ENCODE measurements at places on chromosomes 7 and 10. TPM values are rescaled to one million over a fixed set of nuclear protein-coding genes. Genes with fewer than 3 reads are reported as not detected.

DNA sequence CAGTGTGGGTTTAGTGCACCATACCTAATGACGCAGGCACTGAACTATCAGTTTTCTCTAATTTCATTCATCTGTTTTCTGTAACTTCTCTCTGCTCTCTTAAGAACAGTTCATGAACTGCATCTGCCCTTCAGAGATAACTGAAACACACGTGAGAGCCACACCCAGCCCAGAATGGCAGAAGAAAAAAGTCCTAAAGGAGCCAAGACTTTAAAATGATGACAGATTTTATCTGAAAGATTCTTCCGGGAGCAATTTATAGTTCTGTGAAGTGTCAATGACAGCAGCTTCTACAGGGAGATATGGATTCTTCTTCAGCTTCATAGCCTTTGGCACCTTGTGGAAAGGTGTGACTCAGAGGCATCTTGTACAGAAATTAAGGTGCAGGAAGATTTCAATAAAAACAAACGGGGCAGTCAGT is 211.5 kb upstream of the SLC26A5 start:
- no peak for DNase-seq

The FLNC gene
- 15.0 TPM for total RNA-seq

- DNase-seq: no peak
These were observed 335.1 kb downstream of the ADARB2 start for GRCh38 chr10:1402016-1402770.

The RAB19 gene
- total RNA-seq: 7.3 TPM

GRCh38 chr10:5604961-5605360 is 61.4 kb downstream of the ASB13 start:
- DNase-seq: peak; percentile 32

The CALHM1 gene
- total RNA-seq: not detected

DNA sequence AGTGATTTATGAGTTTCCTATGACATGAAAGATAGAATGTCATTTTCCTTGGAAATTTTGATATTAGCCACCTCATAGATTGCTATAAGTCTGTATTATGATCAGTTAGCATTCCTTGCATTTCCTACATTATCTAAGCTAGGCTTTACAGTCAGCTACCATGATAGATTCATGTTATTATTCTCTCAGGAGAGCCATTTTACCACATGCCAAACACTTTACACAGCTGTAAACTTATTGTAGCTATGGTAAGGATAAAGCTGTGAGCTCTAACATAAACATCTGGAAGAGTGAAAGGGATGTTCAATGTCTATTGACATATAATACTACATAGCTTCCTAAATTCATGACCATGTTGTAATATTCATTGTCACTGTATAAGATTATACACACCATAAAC is 608.0 kb downstream of the PHTF2 start:
- DNase-seq: no peak

GRCh38 chr10:86390337-86391120 is 23.9 kb upstream of the GRID1 start:
- no peak for DNase-seq

The LLCFC1 gene
- total RNA-seq: not detected

- no peak for DNase-seq
These were observed 5.0 kb upstream of the ASB10 start for GRCh38 chr7:151192002-151192539.

DNA sequence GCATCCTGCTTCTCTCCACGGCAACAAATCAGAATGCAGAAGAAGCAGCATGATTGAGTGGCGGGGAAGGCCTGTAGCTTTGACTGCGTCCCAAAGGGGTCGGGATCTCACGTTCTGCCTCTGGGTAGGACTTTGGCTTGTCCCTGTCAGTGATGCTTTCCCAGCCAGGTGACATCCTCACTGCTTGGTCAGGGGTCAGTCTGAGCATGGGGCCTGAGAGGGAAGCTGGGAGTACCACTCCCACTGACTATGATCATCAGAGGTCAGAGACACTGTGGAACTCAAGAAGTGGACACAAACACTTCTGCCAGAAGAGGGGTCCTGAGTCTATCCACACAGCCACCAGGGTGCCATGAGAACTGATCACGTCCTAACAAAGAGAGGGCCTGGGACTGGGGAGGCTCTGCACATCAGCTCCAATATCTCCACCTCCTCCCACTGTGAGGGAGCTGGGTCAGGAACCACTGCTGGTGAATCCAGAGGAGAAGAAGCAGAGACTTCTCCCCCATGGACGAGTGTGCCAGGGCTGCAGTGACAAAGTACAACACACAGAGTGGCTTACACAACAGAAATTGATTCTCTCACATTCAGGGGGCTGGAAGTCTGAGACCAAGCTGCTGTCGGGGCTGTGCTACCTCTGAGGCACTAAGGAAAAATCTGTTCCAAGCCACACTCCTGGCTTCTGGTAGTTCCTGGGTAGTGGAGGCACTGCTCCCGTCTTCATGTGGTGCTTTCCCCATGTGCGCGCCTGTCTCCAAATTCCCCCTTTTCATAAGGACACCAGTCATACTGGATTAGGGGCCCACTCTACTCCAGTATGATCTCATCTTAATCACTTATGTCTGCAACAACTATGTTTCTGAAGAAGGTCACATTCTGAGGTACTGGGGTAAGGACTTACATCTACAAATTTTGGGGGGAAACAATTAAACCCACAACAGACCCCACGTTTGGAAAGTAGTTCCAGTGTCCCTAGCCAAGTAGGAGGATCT is 131.1 kb downstream of the CYP26A1 start:
- no peak for DNase-seq

The TAS2R41 gene
- total RNA-seq: not detected

- no peak for DNase-seq
These were observed 133.4 kb upstream of the CSTF2T start for GRCh38 chr10:51832652-51833383.

The SH2D4B gene
- total RNA-seq: not detected

DNA sequence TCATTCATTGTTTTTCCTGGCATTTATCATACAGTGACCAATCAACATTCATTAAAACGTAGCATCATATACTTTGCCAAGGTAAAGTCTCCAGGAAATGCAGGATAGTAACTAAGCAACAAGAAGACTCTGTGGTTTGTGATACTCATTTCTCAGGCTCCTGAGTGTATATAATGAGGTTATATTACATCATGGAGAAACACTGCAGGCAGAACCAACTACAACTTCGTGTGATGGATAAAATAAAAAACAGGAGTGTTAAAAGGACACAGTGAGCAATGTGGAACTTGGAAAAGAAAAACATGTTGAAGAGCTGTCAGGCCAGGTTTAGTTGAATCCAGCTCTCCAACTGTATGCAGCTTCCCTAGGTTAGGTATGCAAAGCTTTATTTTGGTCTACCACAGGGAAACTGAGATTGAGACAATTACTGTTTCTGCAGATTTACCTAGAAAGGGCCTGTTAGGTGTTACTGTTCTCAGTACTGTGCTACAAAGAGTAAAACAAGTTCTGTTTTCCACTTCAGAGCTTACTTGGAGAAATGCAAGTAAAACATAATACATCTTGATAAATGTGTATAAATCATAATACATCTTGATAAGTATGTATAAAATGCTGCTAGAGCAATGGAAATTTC is 7.8 kb upstream of the CCNY start:
- no peak for DNase-seq

The FAM24B gene
- total RNA-seq: 4.9 TPM

GRCh38 chr7:22267930-22268615 is 88.9 kb downstream of the RAPGEF5 start:
- no peak for DNase-seq

DNA sequence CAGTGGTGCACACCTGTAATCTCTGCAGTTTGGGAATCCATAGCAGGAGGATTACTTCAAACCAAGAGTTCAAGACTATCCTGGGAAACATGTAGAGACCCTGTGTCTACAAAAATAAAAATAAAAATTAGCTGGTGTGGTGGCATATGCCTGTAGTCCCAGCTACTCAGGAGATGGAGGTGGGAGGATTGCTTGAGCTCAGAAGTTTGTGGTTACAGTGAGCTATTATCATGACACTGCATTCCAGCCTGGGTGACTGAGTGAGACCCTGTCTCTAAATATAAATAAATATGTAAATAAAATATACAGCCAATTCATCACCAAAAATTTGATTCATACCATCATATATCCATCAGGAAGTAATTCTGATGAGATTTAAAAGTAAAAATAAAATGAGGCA is 60.9 kb downstream of the ANKRD7 start:
- no peak for DNase-seq

DNA sequence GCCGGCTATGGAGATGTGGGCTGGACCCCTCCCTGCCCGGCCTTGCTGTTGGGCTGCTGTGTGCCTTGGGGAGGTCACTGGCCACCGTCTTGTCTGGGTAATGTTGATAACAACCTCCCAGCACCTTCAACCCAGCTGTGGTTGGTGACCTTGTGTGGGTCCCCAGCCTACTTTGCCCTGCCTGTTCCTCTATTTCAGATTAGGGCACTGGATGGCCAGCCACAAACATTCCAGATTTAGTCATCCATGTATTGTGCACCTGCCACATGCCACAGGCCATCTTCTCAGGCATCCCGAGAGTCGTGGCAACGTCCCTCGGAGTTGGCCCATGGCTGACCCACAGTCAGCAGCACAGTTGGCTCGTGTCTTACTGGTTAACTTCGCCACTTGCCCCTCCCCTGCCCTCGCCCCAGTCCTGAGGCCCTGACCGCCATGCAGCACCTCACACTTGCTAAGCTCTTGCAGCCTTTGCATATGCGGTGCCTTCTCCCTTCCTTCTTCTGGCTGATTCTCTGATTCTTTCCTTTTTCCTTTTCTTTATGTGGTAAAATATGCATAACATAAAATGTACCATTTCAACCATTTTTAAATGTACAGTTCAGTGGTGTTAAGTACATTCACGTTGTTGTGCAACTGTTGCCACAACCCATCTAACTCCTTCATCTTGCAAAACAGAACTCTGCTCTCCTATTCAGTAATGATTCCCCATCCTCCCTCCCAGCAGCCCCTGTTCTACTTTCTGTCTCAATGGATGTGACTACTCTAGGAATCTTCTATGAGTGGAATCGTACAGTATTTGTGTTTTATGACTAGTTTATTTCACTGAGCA is 60.6 kb downstream of the PRF1 start:
- no peak for DNase-seq

- no peak for DNase-seq
These were observed 18.6 kb downstream of the NSMCE4A start for GRCh38 chr10:121956111-121957061.

GRCh38 chr10:26524161-26524896 is 86.2 kb downstream of the APBB1IP start:
- no peak for DNase-seq

The CNOT4 gene
- 18.3 TPM for total RNA-seq

The MUC12 gene
- total RNA-seq: 357 TPM

GRCh38 chr10:17001961-17002749 is 127.5 kb downstream of the CUBN start:
- DNase-seq: peak; percentile 49

DNA sequence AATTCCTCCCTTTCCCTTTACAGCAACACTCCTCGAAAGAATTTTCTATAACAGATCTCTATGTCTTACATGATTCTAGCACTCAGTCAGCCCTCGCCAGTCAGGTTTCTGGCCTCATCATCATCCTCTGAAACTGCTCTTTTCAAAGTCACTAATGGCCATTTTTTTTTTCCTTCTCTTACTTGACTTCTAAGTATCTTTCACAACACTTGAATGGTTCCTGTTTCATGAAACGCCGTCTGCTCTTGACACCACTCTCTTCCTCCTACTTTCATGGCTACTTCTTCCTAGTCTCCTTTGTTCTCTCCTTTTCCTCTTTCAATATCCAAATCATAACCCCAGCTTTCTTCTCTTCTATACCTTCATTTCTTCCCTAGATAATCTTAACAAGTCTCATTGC is 100.5 kb upstream of the NRP1 start:
- DNase-seq: no peak

The BTBD16 gene
- 0.16 TPM for total RNA-seq

The ACHE gene
- total RNA-seq: 20.9 TPM

- DNase-seq: no peak
These were observed 60.6 kb upstream of the AKR1E2 start for GRCh38 chr10:4765428-4765827.

DNA sequence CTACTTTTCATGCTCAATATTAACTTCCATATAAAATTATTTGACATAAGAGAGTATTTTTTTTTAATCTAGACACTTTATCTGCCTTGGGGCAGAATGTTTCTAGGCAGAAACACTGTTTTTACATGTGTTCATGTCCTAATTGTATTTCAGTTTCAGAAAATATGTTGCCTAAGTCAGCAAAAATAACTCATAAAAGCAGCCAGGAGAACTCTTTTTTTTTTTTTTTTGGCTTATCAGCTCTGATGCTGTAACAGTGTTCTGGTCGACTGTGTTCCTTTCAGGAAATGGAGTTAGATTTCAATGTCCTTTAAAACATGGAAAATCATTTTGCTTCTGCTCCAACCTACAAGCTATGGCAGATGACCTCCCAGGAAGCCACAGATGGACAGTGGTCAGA is 63.2 kb upstream of the OPALIN start:
- no peak for DNase-seq

DNA sequence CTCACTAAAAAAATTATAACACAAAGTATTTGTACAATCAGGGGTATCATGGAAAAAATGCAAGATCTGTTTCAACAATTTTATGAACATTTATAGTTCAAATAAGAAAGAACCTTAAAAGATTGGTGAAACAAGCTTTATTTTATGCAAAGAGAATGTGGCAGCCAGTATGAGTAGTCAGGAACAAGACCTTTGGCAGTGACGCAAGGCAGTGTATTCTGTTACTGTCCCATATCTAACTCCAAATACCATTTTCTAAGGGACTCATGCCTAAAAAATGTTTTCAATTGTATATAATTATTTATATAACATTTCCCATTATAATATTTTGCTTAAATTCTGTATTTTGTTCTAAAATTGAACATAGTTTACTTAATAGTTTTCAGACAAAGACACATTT is 19.1 kb upstream of the FAM53B start:
- DNase-seq: no peak

The NUTM2A gene
- total RNA-seq: 1.3 TPM

The ALOX5 gene
- total RNA-seq: 14.3 TPM

DNA sequence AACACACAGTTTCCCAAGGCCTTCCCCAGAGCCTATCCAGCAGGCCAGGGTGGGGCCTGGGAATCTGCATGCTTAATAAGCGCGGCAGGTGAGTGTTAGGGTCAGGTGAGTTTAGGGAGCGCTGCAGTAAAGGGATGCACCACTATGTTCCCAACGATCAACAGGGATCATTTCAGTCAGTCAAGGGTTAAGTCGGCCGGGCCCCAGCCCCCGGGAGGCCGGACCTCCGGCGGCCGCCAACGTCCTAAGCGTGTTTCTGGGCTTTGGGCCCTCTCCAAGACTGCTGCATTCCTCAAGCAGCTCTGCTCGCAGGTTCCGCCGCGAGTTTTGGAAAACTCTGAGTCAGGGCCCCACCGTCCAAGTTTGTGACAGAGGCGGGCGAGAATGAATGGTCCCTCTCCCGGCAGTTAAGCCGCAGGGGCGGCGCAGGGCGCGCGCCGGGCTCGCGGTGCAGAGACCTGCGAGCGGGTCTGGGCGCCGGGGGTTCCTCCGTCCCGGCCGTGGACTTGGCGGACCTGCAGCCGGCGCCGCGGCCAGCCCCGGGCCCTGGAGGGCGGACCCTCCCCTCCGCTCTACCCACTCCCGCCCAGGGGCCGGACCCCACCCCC is 81.6 kb downstream of the ARHGAP22 start:
- no peak for DNase-seq
